ENCODE measurements at places on chromosomes 3 and 15.

- DNase-seq: no peak
These were observed 115.0 kb downstream of the RAP2B start for GRCh38 chr3:153277029-153277428.

- no peak for DNase-seq
These were observed 193.9 kb downstream of the ZNF621 start for GRCh38 chr3:40718681-40719080.

- DNase-seq: no peak
These were observed 96.1 kb upstream of the CHD2 start for GRCh38 chr15:92803852-92804609.

- no peak for DNase-seq
These were observed 33.5 kb downstream of the EBLN2 start for GRCh38 chr3:73094951-73095350.

DNA sequence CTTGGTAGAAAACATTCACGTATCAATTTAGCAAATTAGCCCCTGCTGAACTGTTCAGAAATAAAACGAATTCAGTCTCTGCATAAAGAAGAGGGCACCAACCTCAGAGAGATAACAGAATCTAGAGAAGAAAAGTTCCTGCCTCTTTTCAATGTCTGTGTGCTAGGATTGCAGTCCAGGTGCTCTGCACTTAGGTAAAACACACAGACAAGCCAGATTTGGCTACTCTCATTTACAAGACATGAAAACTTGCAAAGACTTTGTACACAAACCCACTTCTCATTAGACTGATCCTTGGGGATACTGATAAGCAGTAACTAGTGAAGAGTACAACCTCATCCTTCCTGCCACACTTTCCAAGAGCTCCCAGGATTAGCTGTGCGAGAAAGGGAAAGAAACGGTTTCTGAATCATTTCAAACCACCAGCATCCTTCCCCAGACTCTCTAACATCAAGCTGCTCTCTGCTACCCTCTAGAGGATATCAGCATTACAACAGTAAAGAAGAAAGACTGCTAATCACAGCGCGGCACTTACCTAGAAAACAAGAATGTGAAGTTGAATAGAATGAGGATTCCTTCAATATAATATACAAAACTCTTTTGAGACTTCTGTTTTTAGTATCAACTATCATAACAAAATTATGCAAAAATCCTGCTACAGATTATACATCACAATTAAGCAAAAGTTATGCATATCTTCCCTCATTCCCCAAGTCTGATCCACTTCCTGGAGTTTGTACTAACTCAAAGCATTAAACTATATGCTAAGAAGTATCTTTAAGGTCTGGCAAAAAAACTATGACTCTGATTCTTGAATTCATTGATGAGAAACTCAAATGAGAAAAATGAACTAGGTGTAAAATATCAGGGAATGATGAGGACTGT lies 306.4 kb downstream of the MAGI1 start:
- DNase-seq: peak; percentile 72

GRCh38 chr3:55488398-55489055 lies 1.4 kb upstream of the WNT5A start:
- peak; percentile 63 for DNase-seq

- no peak for DNase-seq
These were observed 975.3 kb upstream of the GBE1 start for GRCh38 chr3:82736696-82737277.

- DNase-seq: no peak
These were observed 83.3 kb upstream of the SNRK start for GRCh38 chr3:43203022-43203421.

DNA sequence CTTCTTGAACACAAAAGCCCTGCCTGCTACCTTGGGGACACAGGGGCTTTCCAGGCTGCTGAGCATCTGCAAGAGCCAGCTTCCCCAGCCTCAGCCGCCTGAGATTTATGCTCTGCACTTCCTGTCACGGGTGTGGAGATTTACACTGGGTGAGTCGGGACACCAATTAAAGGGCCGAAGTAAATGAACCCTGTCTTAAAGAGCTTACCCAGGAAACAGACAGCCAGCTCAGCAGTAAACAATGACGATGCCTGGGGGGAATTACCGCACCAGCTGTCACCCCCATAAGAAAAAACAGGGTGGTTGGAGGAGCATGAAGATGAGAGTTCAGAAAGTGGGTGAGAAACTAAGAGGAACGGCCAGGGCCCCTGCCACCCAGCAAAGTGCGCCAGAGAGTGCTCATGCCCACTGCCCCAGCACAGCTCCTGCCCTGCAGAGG lies 37.5 kb upstream of the IQSEC1 start:
- DNase-seq: no peak

DNA sequence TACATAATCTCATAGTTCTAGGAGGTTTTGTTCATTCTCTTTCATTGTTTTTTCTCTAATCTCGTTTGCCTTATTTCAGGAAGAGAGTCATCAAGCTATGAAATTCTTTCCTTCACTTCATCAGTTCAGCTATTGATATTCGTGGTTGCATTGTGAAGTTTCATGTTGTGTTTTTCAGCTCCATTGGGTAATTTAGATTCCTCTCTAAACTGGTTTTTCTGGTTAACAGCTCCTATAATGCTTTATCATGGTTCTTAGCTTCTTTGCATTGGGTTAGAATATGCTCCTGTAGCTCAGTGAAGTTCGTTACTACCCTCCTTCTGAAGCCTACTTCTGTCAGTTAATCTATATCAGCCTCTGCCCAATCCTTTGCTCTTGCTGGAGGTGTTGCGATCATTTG lies 69.4 kb upstream of the CD96 start:
- DNase-seq: no peak

DNA sequence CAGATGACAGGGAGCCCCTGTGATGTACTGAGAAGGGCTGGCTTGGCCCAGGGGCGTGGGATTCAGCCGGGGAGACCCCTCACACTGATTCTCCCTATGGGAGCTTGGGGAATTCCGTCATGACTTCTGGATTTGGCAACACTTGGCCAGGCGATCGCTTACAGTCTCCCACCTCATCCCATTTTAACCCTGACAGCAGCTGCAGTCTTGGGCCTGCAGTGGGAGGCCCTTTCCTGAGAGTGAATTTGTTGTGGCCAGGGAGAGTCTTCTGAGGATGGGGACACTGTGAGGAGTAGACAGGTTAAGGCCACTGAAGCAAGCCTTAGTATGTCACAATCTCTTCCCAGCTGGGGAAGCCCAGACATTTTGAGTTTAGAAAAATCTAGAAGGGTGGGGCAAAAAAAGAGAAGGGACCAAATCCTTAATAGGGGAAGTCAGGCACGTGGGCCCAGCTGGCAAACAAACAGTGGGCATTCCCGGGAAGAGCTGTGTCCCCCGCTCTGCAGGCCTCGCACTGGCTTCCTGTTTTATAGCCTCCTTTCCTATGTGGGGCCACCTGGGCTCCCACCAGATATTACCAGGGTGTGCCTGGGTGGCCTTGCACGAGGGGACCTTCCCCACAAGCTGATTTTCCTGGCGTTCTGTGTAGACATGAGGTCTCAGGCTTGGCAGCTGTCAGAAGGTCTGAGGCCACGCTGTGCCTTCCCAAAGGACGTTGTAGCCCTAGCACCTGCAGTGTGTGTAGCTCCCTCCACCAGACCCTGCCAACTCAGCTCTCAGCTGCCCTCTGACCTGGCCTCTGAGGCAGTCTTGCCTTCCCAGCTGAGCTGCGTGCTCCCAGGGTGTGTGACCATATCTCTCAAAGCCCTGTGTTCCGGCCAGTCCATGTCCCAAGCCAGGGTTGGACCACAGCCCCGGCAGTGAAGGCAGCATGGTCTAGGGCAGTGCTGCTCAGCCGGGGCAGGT lies 64.5 kb downstream of the FEM1B start:
- DNase-seq: no peak

DNA sequence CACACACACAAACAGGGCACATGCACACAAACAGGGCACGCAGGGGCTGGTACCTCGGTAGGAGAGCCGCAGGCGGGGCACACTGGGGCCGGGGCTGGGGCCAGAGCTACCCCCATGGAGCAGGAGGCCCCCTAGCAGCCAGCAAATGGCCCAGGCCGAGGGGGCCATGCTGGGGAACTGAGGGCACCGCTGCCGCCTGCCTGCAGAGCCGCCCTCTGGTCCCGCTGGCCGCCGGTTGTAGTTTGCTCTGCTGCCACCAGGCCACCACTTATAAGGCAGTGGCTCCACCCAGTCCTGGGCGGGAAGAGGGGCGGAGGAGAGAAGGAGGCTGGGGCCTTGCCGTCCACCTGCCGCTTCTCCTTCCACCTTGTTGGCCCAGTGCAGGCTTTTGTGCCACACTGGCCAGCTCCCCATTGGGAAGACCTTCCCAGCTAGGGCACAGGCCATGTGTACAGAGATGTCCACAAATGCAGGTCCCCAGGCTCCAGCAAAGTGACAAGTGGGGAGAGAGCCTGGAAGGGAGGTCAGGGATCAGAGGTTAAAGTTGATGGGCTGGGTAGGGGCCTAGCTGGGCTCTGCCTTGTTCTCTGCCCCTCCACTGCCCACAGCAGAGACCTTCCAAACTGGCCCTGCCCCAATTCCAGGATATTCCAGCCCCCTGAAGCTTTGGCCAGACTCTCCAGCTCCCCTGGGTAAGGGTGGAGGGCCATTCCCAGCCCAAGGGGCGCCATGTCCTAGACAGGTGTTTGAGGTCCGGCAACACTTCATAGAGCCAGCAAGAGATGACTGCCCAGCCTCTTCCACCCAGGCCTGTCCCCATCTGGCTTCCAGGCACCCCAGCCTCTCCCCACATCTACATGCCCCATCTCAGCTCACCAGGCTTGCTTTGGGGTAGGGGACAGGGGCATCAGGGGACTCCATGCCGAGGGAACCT lies at the start of gene SEMA3G:
Gene SEMA3G (minus strand): TSS at position 244 of the 934 bp plus-strand sequence. CDS start 76 bp downstream, at position 168.
- no peak for DNase-seq

DNA sequence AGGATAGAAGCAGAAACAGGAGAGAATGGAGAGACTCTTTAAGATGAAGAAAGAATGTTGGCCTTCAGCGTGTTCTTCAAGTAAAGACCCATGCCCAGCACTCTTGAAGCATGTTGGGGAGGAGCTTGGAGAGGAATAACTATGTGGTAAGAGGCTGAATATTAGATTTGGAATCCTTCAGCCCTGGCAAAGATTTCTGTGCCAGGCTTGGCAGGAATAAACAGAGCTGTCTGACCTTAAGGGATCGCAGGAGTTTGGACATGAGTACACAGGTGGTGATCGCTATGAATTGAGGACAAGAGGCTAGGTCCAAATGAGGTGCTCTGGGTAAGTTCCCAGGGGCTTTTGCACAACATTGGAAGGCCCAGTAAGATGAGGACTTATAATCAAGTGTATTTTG lies 132.6 kb upstream of the TBL1XR1 start:
- DNase-seq: no peak

All from neuronal stem cell (in vitro differentiated cells).